NCI-H446 (cell line): ENCODE measurements at places on chromosomes 4 and X.

- DNase-seq, result no peak
These were observed at the start of gene TKTL2 for GRCh38 chr4:163473576-163473975. TKTL2 (minus strand) TSS chr4:163473754; CDS start chr4:163473734, 20 bp downstream.

DNA sequence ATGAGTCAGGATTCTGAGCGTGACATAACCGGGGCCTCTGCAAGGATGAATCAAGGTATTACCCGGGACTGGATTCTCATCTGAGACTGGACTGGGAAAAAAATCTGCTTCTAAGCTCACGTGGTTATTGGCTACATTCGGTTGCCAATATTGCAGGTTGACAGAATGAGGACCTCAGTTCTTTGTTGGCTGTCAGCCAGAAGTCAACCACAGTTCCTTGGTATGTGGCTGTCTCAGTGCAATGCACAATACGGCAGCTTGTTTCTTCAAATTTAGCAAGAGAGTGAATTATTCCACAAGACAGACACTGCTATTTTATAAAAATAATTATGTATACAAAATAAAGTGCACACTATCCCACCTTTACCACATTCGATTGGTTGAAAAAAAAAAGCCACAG lies 424.2 kb downstream of the KLHL4 start:
- no peak for DNase-seq

GRCh38 chrX:56798339-56798711 lies 69.3 kb downstream of the NBDY start:
- DNase-seq, result no peak

DNA sequence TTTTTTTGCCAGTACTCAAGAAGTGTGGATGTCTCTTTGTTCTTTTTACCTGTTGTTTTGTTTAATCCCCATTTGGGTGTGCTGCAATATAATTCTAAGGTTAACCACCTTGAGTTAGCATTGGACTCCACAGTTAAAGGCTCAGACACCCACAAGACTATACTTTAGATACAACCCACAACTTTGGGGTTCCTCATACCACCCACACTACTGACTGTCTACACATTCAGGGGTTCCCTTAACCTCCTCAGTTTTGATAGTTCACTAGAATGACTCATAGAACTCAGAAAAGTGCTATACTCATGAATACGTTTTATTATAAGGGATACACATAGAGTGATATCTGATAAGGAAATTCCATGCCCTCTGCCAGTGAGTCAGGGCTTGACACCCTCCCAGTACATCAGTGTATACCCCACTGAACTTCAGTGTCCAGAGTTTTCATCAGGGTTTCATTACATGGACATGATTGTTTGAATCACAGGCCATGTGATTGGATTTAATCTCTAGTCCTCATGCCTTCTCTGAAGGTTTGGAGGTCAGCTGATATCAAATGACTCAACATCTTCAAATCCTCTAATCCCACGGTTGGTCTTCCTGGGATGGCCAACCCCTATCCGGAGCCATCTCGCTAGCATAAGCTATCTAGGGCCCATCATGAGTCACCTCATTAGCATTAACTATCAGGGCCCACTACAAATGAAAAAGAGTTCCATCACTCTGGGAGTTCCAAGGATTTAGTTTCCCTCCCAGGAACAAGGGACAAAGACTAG lies 357.7 kb upstream of the EMCN start:
- no peak for DNase-seq

GRCh38 chr4:170102426-170102825 lies 12.7 kb upstream of the AADAT start:
- DNase-seq, result no peak

DNA sequence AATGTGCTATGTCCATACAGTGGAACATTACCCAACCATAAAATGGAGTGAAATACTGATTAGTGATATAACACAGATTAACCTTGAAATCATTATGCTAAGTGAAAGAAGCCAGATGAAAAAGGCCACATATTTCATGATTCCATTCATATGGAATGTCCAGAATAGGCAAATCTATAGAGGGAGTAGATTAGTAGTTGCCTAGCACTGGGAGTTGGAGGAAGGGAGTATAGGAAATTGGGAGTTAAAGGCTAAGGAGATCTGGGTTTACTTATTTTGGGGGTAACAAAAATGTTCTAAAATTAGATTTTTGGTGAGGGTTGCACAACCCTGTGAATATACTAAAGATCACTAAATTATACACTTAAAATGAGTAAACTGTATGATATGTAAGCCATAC lies 26.8 kb downstream of the ENOX2 start:
- DNase-seq, result no peak

- no peak for DNase-seq
These were observed 298.8 kb downstream of the TEX13A start for GRCh38 chrX:104921584-104922205.

DNA sequence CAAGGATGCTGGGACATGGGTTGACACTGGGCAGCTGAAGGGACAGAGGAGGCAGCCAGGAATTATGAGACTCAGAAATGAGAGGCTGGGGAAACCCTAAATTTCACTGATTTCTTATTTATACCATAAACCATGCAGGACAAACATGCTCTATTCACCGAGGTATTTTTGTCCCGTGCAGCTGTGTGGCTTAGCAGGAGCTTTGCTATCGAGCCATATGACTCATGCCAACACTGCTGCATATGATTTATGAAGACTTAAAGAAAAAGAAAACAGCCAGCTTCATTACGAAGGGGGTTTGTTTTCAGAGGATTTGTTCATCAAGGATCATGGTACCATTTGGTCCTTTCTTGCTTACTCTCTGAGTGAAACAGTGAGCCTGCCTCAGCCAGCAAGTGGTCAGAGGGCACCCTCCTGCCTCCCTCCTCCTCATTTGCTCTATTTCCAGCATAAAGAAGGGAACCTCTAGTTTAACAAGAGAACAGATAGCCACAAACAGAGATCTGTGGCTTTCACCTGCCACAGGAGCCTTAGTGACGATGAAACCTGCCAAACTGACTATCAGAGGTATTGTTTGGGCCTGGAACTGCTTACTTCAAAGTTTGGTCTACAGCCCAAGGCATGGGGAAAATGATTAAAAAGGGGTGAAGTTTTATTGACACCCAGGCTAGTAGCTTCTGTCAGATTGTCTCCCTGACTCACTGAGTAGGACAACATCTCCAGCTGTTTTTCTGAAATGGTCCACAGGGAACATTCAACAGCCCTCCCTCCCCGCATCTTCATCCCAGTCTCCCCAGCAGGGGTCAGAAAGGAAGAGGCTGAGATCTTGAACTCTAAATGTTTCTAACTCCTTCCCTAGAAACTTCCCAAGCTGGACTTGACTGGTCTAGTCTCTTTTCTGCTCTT lies 80.1 kb upstream of the MAML3 start:
- DNase-seq, result no peak

DNA sequence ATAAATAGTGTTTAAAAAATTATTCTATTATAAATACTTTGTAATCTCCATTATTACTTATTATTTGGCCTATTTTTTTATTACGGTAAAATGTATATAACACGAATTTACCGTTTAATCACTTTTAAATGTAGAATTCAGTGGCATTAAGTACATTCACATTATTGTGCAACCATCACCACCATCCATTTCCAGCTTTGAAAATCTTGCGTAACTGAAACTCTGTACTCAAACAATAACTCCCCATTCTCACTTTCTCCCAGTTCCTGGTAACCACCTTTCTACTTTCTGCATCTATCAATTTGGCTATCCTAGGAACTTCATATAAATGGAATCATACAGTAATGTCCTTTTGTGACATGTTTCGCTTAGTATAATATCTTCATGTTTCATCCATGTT lies 45.7 kb downstream of the PASD1 start:
- DNase-seq, result no peak

DNA sequence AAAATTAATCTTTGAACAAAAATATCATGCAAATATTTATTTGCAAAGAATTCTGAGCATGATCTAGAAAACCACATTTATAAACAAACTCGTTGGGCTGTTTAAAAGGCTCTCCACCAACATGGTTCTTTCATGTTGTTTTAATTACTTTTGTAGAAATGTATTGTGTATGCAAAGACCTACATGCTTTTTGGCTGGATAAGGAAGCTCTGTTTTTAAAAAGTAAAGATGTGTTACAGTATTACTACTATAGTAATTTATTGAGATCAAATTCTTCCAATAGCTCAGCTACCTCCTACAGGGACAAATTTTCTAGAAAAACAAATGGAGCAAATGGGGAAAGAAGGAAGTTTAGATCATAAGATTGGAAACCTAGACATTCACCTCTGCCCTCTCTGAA lies 177.5 kb upstream of the TTC29 start:
- no peak for DNase-seq

GRCh38 chr4:24842356-24842755 lies 47.0 kb downstream of the SOD3 start:
- no peak for DNase-seq

GRCh38 chrX:12239356-12240082 lies 101.2 kb downstream of the FRMPD4 start:
- no peak for DNase-seq

DNA sequence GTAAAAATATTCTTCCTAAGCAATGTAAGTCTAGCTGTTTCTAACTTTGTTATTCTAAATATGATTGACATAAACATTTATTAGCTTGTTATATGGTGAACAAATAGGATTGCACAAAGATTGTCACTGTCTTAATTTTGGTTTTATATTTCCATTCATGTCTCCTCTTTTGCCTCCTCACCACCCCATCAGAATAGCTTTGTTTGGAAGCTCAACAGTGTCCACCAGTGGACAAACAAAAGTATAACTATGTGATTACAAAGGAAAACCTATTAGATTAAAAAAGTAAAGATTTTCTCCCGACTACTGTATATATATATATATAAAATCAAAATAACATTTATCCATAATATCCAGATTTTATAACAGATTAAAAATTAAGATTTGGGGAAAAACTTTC lies 468.2 kb downstream of the ZIC3 start:
- no peak for DNase-seq

GRCh38 chr4:111793433-111794091 lies 351.7 kb upstream of the FAM241A start:
- DNase-seq, result no peak

GRCh38 chrX:7552760-7553159 lies 290.2 kb upstream of the VCX start:
- no peak for DNase-seq

GRCh38 chr4:13193662-13194061 lies 290.5 kb downstream of the RAB28 start:
- DNase-seq, result no peak

- no peak for DNase-seq
These were observed 60.9 kb upstream of the TLR3 start for GRCh38 chr4:186008057-186008456.

DNA sequence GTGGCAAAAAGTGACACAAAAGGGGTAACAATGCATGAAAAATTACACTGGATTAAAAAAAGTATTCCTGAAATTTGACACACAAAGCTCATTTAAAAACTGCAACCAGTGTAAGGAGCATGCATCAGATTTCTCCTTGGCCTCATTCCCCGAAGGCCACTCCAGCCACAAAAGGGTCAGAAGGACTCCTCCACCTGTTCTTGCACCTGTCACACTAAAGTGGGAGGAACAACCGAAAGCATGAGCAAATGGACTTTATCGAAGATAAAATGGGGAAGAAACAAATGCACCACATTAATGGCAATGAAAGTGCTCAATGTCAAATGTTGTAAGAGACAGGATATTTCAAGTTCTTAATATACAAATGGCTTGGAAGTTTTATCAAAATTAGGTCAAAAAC lies 88.2 kb downstream of the ADGRA3 start:
- no peak for DNase-seq
